Breast epithelium (tissue), 4 donors: ENCODE measurements at places on chromosomes 7 and 10. TPM values are rescaled to one million over a fixed set of nuclear protein-coding genes. Genes with fewer than 3 reads are reported as not detected.

The FKBP6 gene
- not detected for total RNA-seq

The INHBA gene
- total RNA-seq = 0.64 TPM

The ZNF365 gene
- 0.16 TPM for total RNA-seq

The CUBN gene
- total RNA-seq = 5.0 TPM
